IMR-90 (cell line): ENCODE measurements at places on chromosomes 2 and 18.
A peak's percentile ranks its signal among the peaks of the same experiment; 100 is the strongest.

- DNase-seq = peak; percentile 17
Measured at GRCh38 chr18:11327391-11328009, 178.1 kb upstream of the PIEZO2 start.

GRCh38 chr2:74063486-74063885, 78.8 kb downstream of the TET3 start:
- DNase-seq = peak; percentile 79

GRCh38 chr2:48651158-48651790, 33.6 kb downstream of the GTF2A1L start:
- DNase-seq = peak; percentile 76

DNA sequence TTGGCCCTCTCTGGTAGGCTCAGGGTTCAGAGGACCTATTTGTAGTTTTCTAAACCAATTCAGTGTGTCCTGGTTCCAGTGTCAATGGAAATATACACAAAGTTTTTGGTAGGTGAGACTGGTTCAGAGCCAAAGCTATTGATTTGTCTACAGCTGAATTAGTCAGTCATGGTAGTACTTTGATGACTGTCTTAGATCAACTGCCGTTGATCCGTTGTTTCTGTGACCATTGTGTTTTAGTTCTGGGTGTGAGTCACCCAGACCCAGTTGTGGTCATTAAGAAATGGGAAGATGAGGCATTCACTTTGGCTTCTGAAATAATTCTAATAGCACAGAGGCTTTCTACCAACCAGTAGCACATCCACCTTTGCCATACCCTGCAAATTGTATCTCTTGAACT, 16.0 kb upstream of the RPE start:
- no peak for DNase-seq

- no peak for DNase-seq
Measured at GRCh38 chr2:64622443-64623241, 31.1 kb downstream of the SERTAD2 start.

DNA sequence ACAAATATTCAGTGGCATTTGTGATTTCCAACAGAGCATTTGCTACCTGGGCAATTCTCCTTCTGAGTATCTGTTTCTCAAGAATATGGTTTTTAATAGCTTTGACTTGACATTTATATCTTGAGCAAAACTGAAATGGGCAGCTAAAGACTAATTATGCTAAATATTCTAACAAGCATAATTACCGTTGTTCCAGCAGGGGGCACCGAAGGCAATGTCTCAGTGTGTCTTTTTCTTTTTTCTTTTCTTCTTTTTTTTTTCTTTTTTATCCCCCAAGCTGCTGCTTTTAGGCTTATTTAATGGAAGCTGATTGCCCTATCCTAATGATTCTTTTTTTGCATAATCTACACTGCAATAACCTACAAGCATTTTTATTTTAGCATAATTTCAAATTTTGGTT, 138.9 kb upstream of the NABP1 start:
- DNase-seq = peak; percentile 40

DNA sequence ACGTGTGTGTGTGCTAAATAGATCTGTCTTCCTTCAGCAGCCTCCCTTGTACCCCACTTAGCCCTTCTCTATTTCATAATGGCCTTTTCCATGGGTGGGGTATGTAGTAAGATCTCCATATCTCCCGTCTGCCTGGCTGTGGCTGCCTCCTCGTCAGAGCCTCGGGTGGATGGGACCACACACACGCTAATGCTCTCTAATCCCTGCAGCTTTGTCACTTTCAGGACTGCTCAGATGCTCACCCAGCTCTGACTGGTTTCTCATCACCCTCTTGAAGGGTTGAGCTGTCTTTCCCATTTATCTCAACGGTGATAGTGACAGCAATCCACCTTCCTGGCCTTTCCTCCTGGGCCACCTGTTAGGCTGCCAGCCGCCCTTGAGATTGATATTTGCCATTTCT, 95.3 kb downstream of the DCC start:
- no peak for DNase-seq

- peak; percentile 4 for DNase-seq
Measured at GRCh38 chr2:221895366-221896121, 323.4 kb upstream of the EPHA4 start.

DNA sequence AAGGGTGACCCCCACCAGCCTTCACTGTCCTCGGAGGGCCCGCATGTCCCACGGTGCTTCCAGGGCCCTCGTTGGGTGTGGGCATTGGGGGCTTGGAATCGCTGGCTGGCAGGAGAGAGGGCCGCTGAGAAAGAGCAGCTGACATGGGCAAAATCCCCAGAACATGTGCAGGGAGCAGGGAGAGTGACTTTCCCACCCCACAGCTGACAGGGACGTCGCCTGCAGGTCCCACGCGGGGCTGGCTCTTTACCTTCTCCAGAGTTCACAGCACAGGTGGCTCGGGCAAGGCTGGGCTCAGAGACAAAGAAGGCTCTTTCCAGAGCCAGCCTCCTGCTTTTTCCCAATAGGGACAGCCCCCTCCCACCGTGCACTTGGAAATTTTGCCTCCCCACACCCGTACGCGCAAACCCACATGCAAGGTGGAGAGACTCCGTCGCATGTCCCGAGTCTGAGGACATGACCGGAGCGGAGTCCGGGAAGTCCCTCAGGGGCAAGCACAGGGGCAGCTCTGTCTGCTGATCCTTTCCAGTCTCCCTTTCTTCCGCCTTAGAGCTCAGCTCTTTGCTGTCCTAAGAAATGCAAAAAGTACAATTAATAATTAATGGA, 370.2 kb upstream of the MYT1L start:
- no peak for DNase-seq

DNA sequence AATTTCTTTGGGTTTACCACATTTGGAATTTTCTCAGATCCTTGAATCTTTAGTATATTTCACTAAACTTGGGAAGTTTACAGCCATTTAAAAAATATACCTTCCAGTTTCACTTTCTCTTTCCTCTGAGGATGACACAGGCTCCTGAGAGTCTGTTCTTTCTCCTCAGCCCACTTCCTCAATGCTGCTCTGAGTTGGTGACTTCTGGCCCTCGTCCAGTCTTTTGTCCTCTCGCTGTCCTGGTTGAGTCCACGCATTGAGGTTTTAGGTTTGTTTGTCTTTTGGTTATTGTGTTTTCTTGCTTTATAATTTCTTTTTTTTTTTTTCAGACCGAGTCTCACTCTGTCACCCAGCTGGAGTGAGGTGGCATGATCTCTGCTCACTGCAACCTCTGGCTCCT, 40.7 kb upstream of the GALR1 start:
- DNase-seq = peak; percentile 65

DNA sequence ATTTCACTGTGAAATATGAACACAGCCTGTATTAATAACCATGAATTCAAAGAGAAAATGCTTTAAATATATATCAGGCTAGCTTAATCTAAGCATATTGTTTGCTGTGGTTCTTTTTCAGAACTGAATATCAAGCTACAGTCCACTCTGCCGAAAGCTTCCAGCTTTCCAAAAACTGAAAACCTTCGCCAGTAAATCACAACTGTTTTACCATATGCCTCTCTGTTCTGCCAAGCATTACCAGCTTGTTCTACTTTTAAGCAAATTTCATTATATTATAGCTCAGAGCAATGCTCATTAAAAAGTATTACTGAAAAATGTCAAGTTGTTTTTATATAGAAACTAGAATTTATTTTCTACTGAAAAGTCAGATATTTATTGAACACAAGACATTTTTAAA, 277.4 kb downstream of the NRXN1 start:
- DNase-seq = no peak

GRCh38 chr2:173793709-173794565, 171.2 kb downstream of the SP3 start:
- no peak for DNase-seq

- DNase-seq = no peak
Measured at GRCh38 chr2:127423880-127424279, 5.7 kb downstream of the PROC start.

DNA sequence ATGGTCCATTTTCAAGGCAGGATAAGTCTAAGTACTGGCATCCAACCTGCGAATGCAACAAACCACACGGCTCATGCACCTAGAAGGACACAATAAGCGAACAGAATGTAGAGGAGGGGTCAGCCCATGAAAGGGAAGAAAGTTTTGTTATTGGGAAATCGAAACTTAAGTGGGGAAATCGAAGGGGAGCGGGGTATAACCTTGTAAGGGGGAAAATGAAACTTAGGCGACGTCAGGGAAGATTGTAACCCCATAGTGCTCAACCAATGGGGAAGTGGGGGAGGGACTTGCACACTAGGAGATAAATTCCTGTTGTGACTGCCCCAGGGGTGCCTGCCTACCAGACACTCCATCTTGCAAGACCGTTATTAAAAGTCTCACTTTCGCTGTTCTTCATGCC, 15.6 kb upstream of the OTOF start:
- DNase-seq = no peak

DNA sequence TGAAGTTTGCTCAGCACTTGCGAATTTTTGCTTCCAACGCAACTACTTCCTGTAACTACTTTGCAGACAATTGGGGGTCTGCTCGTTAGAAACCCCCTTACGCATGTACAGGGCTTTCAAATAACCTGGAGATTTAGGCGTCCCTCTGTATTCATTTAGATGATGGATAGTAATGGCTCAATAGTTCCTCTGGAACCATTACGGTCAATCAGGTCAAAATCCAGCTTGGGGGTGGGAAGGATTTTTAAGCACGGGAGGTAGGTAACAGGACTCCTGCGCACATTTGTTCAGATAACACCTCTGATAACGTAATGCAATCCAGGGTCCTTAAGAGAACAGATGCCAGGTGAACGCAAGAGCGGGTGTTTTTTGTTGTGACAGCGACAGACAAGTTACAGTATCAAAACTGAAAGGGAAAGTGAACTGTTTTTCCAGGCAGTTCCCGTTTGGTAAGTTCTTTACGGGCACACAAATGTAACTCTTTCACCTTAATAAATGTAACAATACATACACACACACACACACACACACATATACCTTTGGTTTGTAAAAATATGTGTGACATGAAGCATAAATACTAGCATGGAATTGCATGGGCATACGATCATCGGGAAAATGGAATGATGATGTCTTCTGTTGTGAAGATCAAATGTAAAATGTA, 3.8 kb upstream of the OSR1 start:
- DNase-seq = peak; percentile 50

- no peak for DNase-seq
Measured at GRCh38 chr2:162004031-162004430, 70.0 kb downstream of the DPP4 start.

- no peak for DNase-seq
Measured at GRCh38 chr2:148263890-148264289, 243.0 kb downstream of the MBD5 start.

DNA sequence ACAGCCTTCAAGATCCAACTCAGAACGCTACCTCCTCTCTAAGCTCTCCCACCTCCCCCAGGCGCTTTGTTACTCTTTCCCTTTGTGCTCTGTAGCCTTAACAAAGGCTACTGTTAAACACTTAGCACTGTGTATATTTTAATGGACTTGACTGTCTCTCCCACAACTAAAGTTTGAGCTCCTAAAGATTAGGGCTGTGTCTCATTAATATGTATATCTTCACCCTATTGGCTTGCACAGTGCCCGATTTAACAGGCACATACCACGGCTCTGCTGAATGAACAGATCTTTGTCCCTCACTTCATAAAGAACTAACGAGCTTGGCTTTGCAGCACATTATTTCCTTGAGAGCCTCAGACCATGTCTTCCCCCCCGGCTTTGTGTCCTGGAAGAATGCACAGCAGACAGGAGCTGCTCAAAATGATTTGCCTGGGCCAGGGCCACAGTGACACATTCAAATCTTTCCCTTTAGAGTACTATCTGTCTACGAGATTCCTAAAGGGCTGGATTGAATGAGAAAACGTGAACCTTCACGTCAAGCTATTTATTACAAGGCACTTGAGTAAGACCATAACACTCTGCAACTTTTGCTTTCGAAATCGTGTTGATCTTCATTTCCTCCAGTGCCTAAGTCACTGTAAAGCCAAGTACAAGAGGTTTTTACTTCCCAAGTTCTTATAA, 22.1 kb downstream of the ABHD3 start:
- peak; percentile 67 for DNase-seq

GRCh38 chr2:9187620-9188214, 18.9 kb upstream of the ASAP2 start:
- peak; percentile 58 for DNase-seq

GRCh38 chr2:75801234-75801982, 90.7 kb upstream of the GCFC2 start:
- DNase-seq = no peak

DNA sequence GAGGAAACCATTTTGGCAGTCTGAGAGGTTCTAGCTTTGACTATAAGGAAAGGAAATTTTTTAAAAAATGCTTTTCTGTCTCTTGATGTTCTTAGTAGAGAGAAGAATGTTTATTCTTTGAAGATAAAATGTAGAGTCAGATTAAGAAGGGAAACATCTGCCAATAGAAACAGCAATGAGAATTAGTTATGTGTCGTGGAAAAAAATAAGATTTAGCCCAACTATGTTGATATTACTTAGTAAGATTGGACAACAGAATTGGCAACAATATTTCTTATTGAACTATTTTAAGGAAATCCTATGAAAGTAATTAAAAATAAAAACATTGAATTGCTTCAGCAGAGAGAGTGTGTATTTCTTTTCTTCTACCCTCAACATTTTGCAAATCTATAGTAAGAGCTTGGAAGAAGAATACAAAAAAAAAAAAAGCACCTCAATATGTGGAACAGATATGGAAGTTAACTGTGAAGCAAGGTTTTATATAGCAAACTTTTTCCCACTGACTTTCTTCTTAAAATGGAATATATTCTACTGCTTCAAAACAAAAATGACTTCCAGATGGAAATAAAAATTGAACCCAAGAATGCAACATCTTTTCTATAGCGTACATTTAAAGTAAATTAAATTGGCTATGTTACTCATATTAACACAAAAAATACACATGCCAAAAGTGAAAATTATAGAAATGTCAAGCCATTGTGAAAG, 177.9 kb downstream of the FAM124B start:
- DNase-seq = no peak

GRCh38 chr18:63152791-63153190, 166.8 kb downstream of the BCL2 start:
- no peak for DNase-seq

- no peak for DNase-seq
Measured at GRCh38 chr18:63152096-63152495, 167.5 kb downstream of the BCL2 start.

- no peak for DNase-seq
Measured at GRCh38 chr2:1773883-1774282, 29.6 kb upstream of the PXDN start.

GRCh38 chr2:225030893-225031292, 11.4 kb downstream of the DOCK10 start:
- no peak for DNase-seq

- peak; percentile 43 for DNase-seq
Measured at GRCh38 chr2:200600549-200601225, 14.9 kb downstream of the AOX1 start.
